SW 1271 (cell line): ENCODE measurements at places on chromosomes 1 and 21.

GRCh38 chr1:218299416-218299815, 14.3 kb downstream of the RRP15 start:
- DNase-seq = peak; percentile 21

DNA sequence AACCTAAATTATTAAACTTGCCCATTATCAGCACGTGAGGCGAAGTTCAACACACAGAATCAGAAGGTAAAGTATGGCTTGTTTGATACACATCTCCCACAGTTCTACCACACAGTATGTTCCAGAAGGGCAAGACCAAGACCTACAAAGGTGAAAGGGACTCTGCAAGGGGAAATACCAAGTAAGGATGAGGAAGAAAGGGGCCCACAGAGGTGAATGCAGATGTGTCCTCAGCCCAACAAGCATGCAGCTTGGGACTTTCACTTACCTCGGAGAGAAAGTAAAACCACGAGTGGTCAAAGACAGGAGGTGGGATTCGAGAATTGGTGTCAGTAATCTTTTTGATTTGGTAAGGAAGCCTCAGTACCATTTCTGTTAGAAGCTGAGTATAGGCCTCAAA, 85.8 kb downstream of the UBR4 start:
- DNase-seq = no peak

GRCh38 chr1:235002706-235003300, 125.8 kb downstream of the TOMM20 start:
- DNase-seq = no peak

DNA sequence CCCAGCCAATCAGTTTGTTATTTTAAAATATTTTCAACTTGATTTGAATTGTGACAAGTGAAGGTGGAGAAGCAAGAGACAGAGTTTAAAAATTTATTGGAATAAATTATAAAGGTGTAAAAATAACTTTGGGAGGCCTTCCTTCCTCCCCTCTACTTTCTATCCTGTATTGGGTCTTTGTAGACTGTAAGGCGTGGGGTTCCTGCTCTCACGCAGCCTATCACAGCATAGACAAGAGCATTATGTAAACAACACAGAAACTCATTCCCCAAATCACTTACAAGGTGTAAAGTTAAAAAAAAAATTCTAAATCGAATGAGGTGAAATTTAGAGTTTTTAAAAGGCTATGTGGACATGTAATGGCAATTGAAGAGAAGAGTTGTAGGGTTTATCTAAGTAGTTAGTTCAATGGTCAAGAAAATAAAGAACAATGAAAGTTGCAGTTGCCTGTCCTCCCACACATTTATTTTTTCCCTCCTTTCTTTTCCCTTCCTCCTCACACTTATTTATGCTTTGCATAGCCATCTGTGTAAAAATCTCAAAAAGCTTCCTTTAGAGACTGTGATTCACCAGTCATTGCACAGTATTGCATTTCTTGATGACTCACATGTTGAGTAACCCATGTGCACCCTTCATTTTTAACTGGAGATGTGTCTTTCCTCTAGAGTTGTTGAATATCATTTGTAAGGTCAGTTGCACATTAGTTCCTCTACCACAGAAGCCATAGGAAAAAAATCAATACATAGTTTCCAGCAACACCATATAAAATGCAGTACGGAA, 242.2 kb downstream of the PTPRC start:
- DNase-seq = peak; percentile 79

GRCh38 chr1:160163615-160164014, 12.2 kb downstream of the ATP1A4 start:
- no peak for DNase-seq

DNA sequence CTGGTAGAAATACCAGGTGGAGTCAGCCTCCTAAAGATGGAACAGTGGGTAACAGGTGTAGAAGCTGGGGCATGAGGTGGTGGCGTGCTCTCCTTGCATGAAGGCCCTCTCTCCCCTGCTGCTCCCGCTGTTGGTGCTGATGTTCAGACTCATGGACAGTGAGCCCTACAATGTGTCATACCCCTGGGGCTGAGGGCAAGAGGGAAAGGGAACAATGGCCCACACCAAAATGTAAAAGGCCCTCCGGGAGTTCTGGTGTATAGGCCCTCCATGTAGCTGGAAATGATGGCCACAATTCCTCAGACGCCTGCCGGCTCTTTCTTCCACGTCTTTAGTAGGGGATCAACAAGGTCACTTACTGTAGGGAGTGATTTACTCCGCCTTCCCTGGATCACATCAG, 194.9 kb downstream of the DYRK1A start:
- DNase-seq = no peak

GRCh38 chr1:226943927-226944326, 3.8 kb downstream of the COQ8A start:
- no peak for DNase-seq

DNA sequence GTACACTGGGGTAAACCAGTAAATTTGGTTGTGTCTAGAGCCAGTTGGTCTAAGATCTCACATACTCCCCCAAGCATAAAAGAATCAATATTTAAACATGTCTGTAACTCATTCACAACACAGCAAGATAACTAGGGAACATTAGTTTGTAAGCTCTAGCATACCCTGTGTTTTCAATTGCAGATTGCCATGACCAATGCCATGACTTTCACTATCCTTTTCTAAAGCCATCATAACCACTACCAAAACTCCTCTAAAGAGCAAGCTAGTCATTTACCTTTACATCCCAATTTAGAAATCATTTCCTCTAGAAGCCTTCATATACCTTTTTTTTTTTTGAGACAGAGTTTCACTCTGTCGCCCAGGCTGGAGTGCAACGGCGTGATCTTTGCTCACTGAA, 56.5 kb upstream of the PLA2G4A start:
- DNase-seq = no peak
